ENCODE measurements at places on chromosomes 7 and 10. TPM values are rescaled to one million over a fixed set of nuclear protein-coding genes. Genes with fewer than 3 reads are reported as not detected.

DNA sequence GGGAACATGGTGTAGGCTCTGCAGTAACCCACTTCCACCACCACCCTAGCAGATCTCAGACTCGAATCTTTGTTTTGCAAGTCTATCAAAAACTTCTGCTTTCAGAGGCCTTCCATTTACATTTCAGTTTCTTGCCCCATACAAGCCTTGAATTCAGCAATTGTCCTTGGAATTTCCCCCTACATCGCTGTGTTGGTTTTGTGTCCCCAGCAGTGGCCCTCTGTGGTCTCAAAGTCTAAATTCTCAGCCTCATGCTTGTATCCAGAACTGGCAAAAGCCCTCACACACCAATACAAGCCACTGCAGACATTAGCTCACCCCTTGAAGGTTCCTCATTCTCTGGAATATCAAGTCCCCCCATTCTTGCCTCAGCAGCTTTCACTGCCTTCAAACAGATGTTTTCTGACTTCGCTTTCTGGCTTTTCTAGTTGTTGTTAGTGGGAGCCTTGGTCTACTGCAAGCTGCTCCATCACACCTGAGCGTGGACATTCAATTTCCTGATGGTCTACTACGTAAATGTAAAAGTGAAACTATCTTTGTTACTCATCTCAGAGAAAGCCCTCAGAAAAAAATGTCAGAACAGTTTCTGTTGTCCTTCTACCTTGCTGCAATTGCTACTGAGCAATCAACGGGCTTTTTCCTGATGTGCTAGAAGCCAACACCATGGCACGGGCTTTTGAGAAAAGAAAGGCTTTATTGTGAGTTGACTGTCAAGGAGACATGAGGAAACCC lies 1.8 kb upstream of the NUB1 start:
- no peaks in the 10 kb centered on the region for H3K4me1 ChIP-seq
- no peak overlapping the region for H3K27ac ChIP-seq
- no peaks in the 10 kb centered on the region for H3K27me3 ChIP-seq
- H3K4me3 ChIP-seq: no peak overlapping the region
- no peak for DNase-seq

DNA sequence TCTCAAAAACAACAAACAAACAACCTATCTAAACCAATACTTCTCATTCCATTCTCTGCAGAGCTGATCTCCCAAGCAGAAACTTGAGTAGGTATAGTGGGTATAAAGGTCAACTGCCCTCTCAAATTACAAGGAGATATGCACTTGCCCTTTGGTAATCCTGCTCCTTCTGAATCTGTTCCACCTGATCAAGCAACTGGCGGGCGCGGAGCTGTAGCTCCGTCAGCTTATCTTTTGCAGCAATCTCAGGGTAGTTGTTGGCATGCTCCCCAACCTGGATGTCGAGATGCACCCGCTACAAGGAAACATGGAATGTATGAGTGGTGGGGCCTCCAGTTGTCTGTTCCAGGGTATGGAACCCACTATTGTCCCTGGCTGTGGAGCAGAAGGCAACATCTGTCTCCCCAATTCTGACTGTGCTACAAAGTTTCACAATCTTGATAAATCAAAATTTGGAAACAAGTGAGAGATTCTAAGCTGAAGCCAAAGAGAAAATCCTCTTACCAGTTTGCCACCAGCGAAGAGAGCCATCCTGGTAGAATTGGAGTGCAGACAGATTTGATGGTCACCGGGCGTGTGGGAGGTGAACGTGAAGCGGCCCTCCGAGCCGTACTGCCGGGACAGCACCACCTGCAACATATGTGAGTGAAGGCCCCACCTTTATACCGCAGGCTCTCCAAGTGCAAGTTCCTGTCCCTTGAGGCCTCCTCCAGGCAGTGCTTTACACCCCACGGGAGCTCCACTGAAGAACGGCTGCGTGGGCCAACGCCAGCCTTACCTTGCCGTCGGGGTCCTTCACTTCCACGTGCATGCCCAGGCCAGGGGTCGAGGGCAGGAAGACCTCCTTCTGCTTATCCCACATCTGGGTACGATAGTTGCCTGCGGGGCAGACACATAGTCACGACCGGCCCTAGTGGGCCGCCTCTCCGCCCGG lies 819 bp downstream of the TMED4 start:
- DNase-seq: peak; percentile 38
- peak overlapping the region; percentile 46 for H3K27ac ChIP-seq
- peaks cover 18% of the 10 kb centered on the region for H3K36me3 ChIP-seq
- H3K4me1 ChIP-seq: peaks cover 10% of the 10 kb centered on the region

DNA sequence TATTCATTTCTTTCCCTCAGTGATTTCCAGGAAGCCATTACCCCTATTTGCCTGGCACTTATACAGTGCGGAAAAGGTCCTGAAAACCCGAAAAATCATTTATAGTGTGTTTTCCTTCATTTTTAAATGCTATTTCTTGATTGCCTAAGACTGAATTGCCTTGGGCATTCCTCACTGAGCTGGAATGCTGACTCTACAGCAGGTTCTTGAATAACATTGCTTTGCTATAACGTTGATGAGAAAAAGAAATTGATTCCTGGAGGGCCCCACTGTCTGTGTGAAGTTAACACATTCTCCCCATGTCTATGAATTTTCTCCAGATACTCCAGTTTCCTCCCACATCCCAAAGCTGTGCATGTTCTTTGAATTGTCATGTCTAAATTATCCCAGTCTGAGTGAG lies 308.5 kb downstream of the EXOC4 start:
- H3K27me3 ChIP-seq: no peaks in the 10 kb centered on the region
- H3K4me1 ChIP-seq: no peaks in the 10 kb centered on the region
- no peak for DNase-seq
- H3K36me3 ChIP-seq: no peaks in the 10 kb centered on the region

The RTKN2 gene
- 26.6 TPM for total RNA-seq

The SPDYE16 gene
- total RNA-seq: not detected

DNA sequence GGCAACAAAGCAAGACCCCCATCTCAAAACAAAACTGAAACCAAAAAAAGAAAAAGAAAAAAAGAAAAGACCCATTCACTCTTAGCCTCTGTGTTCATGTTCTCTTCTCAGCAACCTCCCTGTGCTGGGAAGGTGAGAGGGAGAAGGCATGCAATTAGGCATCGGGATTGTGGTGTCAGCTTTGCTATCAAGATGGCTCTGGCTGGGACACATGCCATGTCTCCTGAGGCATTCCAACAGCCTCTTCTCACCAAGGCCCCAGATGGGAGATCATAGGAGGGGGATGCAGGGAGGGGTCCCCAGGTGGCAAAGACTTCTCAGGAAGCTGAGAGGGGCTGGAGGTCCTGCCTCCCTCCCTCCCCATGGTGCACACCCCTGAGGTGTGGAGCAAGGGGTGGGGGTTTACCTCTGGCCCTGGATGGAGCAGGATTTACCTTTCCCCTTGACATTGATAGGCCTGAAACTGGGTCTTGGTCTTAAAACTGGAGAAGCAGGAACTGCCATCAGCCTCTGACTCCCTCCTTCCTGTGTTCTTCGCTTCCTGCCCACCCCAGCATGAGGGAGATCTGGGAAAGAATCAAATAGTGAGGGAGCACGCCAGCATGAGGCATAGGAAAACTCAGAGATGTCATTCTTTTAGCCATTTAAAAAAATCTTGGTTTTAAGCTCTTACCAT lies 96.2 kb upstream of the DUSP5 start:
- H3K4me3 ChIP-seq: no peak overlapping the region
- H3K4me1 ChIP-seq: peaks cover 35% of the 10 kb centered on the region
- no peaks in the 10 kb centered on the region for H3K36me3 ChIP-seq
- H3K27ac ChIP-seq: peak overlapping the region; percentile 31

DNA sequence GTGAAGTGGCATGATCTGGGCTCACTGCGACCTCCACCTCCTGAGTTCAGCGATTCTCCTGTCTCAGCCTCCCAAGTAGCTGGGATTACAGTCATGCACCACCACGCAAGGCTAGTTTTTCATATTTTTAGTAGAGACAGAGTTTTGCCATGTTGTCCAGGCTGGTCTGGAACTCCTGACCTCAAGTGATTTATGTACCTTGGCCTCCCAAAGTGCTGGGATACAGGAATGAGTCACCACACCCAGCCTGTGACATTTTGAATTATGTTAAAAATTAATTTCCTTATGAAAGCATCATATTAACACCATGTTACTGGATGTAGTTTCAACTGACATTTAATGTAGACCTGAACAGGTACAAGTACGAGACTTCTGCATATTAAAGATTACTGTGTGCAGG lies 24.3 kb downstream of the ABCB4 start:
- no peak for DNase-seq
- no peak overlapping the region for H3K4me3 ChIP-seq
- no peaks in the 10 kb centered on the region for H3K36me3 ChIP-seq
- peaks cover 18% of the 10 kb centered on the region for H3K27me3 ChIP-seq
- H3K27ac ChIP-seq: no peak overlapping the region

DNA sequence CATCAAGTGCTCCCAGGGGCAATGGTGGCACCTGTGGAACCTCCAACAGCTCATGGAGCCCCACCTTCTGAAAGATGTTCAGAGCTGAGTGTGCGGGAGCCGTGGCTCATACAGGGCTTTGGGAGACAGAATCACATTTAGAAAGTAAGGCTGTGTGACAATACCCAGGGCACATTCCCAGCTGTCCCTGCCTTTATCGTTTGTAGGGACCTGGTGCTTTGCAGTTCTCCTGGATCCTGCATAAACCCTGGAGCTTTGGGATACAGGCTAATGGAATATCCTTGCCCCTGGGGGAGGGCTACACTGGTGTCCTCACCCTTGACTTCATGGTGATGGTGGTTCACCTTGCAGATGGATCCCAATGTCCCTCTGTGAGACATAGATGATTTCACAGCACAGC lies 134.8 kb upstream of the LAMB4 start:
- H3K4me1 ChIP-seq: peaks cover 4% of the 10 kb centered on the region
- no peak overlapping the region for H3K27ac ChIP-seq
- no peak overlapping the region for H3K4me3 ChIP-seq
- no peaks in the 10 kb centered on the region for H3K36me3 ChIP-seq
- DNase-seq: no peak

GRCh38 chr10:86306628-86307278 lies 59.8 kb downstream of the GRID1 start:
- no peaks in the 10 kb centered on the region for H3K27me3 ChIP-seq
- no peak overlapping the region for H3K4me3 ChIP-seq
- no peak overlapping the region for H3K27ac ChIP-seq
- DNase-seq: peak; percentile 24
- H3K4me1 ChIP-seq: no peaks in the 10 kb centered on the region

DNA sequence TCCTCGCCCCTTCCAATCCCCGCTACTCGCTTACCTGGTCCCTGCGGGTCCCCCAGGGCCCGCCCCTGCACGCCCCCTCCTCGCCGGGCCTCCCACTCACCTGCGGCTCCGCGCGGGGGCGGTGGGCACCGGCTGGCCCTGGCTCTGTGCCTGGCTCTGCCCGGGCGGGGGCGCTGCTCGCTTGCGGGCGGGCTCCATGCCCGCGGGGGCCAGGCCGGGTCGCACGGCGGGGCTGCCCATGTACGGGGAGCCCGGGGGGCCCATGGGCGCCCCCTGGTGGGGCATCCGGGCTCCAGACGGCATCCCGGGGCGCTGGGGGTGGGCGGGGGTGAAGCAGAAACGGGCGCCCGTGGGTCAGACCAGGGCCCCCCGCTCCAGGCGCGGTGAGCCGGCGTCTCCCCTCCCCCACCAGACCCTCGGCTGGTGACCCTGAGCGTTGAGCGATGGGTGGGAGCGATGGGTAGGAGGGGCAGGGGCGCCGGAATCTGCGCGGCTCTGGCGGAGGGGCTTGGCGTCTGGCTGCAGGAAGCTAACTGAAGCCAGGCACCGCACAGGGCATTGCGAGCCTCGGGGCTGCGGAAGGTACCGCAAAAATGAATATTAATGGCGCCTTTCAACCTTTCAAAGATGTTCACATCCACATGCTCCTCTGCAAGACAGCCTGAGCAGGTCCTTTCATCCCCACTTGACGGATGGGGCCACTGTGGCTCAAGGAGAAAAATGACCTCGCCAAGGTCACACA lies 3.0 kb downstream of the SMARCD3 start:
- H3K27me3 ChIP-seq: no peaks in the 10 kb centered on the region
- peaks cover 4% of the 10 kb centered on the region for H3K4me1 ChIP-seq
- H3K36me3 ChIP-seq: no peaks in the 10 kb centered on the region
- H3K27ac ChIP-seq: no peak overlapping the region
- DNase-seq: peak; percentile 30

The C7orf33 gene
- not detected for total RNA-seq

DNA sequence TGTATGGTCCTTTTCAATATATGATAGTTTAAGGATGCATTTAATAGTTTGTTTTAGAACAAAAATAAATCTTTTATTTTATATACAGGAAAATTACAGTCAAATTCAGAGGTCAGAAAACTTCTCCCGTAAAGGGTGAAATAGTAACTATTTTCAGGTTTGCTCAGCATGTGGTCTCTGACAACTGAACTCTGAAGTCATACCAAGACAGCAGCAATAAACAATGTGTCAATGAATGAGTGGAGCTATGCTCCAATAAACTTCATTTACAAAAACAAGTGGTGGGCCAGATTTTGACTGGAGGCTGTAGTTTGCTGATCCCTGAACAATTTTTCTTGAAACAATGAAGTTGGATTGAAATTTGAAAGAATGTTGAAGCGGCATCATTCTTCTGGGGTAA lies 123.6 kb downstream of the ZNF248 start:
- H3K4me3 ChIP-seq: no peak overlapping the region
- H3K27me3 ChIP-seq: no peaks in the 10 kb centered on the region
- no peaks in the 10 kb centered on the region for H3K36me3 ChIP-seq
- H3K27ac ChIP-seq: peak overlapping the region; percentile 40
- peak; percentile 68 for DNase-seq

DNA sequence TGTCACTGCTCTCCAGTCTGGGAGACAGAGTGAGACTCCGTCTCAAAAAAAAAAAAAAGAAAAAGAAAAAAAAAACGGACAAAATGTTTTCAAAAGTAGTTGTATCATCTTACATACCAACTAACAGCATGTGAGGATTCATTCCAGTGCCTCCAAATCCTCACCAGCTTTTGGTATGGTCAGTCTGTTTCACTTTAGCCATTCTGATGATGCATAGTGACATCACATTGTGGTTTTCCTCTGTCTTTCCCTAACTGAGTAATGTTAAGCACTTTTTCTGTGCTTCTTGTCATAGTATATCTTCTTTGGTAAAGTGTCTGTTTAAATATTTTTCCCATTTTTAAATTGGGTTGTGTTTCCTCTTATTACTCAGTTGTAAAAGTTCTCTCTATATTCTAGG lies 251.4 kb upstream of the CTBP2 start:
- DNase-seq: peak; percentile 84
- peaks cover 16% of the 10 kb centered on the region for H3K4me1 ChIP-seq
- H3K27me3 ChIP-seq: no peaks in the 10 kb centered on the region

GRCh38 chr7:6015917-6016652 lies 7.0 kb downstream of the AIMP2 start:
- no peak overlapping the region for H3K4me3 ChIP-seq
- DNase-seq: no peak
- peaks cover 35% of the 10 kb centered on the region for H3K36me3 ChIP-seq
- no peak overlapping the region for H3K27ac ChIP-seq
- peaks cover 4% of the 10 kb centered on the region for H3K4me1 ChIP-seq
- H3K27me3 ChIP-seq: no peaks in the 10 kb centered on the region

DNA sequence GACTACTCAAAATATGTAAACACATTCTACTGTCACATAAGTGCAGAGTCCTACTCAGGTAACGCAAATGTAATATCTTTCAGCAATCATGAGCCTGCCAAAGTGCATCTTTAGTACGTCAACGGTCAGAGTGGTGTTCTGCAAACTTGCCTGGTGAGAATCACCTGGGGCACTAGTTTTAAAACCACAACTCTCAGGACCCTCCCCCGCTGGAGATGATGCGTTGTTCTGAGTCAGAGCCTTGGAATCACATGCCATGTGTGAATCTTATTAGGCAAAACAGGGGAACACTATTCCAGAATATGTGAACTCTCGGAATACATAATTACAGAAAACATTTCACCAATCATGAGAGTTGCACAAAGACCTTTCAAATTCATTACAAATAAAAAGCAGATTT lies 115.7 kb downstream of the TPK1 start:
- DNase-seq: peak; percentile 89
- H3K36me3 ChIP-seq: no peaks in the 10 kb centered on the region
- no peak overlapping the region for H3K4me3 ChIP-seq
- H3K27me3 ChIP-seq: no peaks in the 10 kb centered on the region

Measured in PC-3 (cell line).